A549 treated with DMSO at 1 μM for 4 hours (cell line): ENCODE measurements at places on chromosomes 6 and 20. TPM values are rescaled to one million over a fixed set of nuclear protein-coding genes. Genes with fewer than 3 reads are reported as not detected.

PBOV1 gene
- total RNA-seq: not detected in 5 replicates

TBXT gene
- not detected in 5 replicates for total RNA-seq

MUC22 gene
- total RNA-seq: 0.01 to 0.02 TPM (median 0.02 TPM) in 3 of 5 replicates, not detected in the others

SYCP2L gene
- 1.8 to 3.3 TPM (median 3.1 TPM) in 5 replicates for total RNA-seq

MOG gene
- total RNA-seq: not detected in 5 replicates

KLHDC3 gene
- total RNA-seq: 27.9 to 32.8 TPM (median 29.8 TPM) in 5 replicates

PTGIS gene
- total RNA-seq: 0.05 to 0.08 TPM in 2 of 5 replicates, not detected in the others

COL12A1 gene
- 5.0 to 7.4 TPM (median 6.6 TPM) in 5 replicates for total RNA-seq

PKIG gene
- total RNA-seq: 35.0 to 40.5 TPM (median 37.0 TPM) in 5 replicates

PPP1R3D gene
- 1.8 to 3.2 TPM (median 2.8 TPM) in 5 replicates for total RNA-seq

NEURL2 gene
- total RNA-seq: 0.88 to 1.3 TPM (median 1.2 TPM) in 5 replicates

MOCS3 gene
- 6.0 to 6.6 TPM (median 6.4 TPM) in 5 replicates for total RNA-seq

C20orf96 gene
- total RNA-seq: 9.4 to 11.3 TPM (median 11.1 TPM) in 5 replicates

LRRN4 gene
- 0.02 TPM in 1 of 5 replicates, not detected in the others for total RNA-seq

ADRM1 gene
- total RNA-seq: 153 to 195 TPM (median 170 TPM) in 5 replicates

PCK1 gene
- 0.03 TPM in 1 of 5 replicates, not detected in the others for total RNA-seq

MTFR2 gene
- 11.0 to 14.2 TPM (median 13.0 TPM) in 5 replicates for total RNA-seq

FUT9 gene
- not detected in 5 replicates for total RNA-seq

PTCHD4 gene
- total RNA-seq: 0.05 to 0.08 TPM (median 0.06 TPM) in 4 of 5 replicates, not detected in the other
